Urinary bladder (tissue), 4 donors: ENCODE measurements at places on chromosomes 12 and 14. TPM values are rescaled to one million over a fixed set of nuclear protein-coding genes. Genes with fewer than 3 reads are reported as not detected.

DNA sequence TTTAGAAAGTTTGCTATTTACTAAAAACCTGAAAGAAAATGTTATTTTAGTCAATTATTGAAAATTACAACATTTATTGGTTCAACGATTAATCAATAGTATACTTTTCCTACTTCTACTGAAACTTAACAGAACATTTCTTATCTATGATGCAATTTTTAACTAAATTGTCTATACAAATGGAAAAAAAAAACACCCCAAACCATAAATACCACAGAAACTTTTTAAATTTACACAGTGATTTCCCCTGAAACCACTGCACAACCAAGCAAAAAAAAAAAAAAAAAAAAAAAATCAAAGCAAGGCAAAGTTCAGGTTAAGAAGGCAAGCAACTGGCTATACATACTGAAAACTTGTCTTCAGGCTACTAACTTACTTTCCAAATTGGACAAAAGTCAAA, 71.9 kb upstream of the POC1B start:
- no peak for DNase-seq

DNA sequence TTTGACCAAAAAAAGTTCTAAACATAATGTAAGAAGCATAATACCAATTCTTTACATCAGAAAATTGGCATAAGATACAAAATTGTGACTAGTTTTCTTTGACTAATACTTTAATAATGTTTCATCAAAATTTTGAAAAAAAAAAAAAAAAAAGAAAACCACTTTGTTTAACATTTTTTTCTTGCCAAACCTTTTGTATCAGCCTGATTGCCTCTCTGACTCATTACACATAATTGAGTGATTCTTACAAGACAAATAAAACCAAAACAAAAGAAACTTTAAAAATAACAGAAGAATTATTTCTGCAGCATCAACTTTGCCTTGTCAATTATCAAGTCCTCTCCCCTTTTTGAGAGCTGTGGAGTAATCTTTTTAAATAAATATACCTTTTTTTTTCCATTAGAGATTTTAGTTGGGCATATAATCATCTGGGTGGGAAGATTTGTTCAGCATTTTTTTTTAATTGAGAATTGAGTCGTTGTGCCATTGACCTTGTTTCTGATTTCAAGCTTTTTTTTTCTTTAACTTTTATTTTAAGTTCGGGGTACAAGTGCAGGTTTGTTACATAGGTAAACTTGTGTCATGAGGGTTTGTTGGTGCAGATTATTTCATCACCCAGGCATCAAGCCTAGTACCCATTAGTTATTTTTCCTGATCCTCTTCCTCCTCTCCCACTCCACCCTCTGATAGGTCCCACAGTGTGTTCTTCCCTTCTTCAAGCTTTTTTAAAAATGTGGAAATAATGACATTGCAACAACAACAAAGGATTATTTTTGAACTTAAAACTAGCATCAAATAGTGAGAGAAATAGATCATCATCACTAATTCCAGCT, 45.8 kb upstream of the HMGA2 start:
- DNase-seq = no peak

DNA sequence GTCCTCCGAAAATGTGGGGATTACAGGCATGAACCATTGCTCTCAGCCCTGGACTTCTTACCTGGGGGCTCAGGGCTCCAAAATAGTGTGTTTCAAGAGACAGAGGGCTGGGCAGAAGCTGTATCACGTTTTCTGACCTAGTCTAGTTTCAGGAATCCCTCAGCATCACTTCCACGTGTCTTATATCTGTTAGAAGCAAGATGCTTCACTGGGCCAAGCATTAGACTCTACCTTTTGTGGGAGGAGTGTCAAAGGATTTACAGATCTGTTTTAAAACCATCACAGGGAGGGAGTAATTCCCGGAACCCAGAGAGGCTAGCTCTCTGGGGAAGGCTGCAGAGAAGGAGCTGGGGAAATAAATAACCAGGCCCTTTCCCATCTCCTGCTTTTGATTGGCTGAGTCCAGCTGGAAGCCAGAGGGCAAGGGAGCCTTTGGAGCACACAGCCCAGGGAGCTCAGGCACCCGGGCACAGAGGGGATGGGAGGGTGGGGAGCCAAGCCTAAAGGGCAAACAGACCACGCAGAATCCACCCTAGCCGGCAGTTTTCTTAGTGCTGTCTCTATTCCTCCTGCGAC, 33.3 kb upstream of the ALDH2 start:
- DNase-seq = no peak

DNA sequence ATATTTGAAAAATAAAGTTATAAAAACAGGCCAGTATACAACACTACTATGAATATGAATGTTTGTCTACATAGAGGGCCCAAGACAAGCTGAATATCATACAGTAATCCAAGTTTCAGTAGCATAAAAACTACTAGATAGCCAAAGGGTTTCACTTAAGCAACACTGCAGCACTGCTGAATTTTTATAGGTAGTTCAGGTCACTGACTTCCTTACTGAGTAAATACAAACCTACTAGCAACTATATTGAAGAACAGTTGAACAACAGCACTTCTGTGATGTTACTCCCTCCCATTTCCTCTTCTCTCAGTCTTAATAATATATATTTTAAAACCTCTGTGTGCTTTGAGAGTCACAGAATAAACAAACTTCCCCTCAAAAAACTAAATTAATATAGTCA, 42.7 kb downstream of the GTF2A1 start:
- no peak for DNase-seq

- DNase-seq = no peak
These were observed 25.0 kb upstream of the APPL2 start for GRCh38 chr12:105261010-105261409.

DNA sequence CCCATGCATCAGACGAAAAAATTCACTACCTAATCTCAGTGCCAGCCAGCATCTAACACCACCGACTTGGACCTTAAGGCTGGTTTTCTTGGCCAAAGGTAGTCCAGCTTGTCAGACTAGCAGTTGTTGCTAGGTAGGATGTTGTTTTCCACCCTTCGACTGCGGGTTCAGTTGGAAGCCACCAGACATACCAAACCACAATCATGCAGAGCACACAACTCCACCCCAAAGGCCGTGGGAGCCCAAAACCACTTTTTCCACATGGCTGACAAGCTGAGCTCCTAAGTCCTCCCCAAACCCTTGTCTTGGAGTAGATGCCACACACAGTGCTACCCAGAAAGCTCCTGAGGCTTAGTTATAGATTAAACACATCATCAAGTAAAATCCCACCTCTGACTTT, 46.8 kb downstream of the LRIG3 start:
- no peak for DNase-seq

DNA sequence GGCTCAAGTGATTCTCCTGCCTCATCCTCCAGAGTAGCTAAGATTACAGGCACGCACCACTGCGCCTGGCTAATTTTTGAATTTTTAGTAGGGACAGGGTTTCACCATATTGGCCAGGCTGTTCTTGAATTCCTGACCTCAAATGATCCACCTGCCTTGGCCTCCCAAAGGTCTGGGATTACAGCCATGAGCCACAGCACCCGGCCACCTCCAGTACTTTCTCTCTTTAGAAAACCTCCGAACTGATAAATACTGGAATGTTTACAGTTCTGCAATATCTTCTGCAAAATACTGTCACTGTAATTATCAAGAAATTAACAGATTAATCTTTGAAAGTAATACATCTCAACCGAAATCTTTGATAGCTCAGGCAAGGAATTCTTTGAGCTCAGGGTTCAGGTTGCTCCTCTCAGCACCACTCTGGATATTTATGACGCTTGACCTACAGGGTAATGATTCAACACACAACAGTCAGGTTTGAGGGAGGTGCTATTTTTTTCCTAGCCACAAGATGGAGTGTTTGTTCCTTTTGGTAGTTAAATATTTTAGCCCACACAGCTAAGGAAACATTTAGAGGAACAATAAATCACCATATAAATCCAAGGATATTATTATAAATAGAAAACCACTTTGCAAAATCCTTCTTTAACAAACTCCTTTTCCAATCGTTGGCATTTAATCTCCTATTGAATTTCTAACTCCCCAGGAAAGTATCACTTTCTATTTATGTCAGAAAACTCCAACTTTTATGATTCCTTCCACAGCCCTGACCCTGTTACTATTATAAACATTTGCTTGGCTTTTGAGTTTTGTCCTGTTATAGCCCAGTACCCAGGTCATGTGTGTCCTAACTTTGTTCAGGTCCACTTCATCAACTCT, 48.6 kb upstream of the GTF2A1 start:
- DNase-seq = peak; percentile 37

DNA sequence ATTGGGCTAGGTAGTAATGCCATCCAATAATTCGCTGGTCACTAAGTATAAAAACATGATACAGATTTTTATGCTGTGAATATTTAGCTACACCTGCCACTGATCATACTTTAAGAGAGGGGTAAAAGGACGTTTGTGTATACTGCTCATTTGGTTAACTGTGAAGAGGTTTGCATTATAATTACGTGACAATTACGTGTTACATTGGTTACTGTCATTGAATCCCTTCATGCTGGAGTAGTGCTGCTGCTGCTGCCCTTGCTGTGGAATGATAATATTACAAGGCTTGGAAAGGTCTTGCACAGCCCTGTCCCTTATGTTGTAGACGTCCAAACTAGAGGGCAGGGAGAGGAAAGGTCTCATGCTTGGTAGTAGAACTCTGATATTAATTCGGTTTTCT, 312.2 kb upstream of the ATP2B1 start:
- DNase-seq = no peak

- DNase-seq = no peak
These were observed 72.8 kb upstream of the ABCD2 start for GRCh38 chr12:39692258-39692853.

DNA sequence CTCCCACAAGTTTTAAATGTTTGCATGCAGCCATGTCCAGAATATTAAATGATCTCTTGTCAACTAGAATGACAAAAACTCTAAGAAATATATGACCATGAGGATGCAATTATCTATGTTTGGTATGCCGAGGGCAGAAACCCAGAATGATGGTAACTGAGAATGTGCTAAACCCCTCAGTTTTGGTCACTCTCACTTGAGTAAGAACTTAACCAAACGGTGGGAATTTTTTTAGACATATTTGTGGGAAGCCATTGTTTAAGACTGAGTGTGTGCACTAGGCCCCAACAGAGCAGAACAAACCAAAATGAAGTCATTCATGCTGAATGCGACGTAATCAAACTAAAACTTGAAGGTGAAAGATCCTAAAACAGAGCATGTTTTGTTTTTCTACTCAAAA, 1927.9 kb upstream of the SEL1L start:
- no peak for DNase-seq

- peak; percentile 45 for DNase-seq
These were observed 70.1 kb downstream of the SYNE2 start for GRCh38 chr14:63922696-63923421.

DNA sequence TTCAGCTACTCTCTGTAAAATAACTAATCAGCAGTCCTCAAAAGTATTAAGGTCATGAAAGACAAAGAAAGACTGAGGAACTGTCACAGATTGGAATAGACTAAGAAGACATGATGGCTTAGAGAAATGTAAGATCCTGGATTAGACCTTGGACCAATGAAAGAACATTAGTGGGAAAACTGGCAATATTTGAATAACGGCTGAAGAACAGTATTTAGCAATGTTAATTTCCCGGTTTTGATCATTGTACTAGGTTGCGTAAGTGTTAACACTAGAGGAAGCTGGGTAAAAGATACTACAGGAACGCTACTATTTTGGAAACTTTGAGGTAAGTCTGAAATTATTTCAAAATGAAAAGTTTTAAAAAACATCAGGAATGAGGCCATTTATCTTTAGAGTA, 98.8 kb upstream of the RESF1 start:
- DNase-seq = no peak

- DNase-seq = no peak
These were observed 8.6 kb downstream of the PDE3A start for GRCh38 chr12:20376984-20377383.

DNA sequence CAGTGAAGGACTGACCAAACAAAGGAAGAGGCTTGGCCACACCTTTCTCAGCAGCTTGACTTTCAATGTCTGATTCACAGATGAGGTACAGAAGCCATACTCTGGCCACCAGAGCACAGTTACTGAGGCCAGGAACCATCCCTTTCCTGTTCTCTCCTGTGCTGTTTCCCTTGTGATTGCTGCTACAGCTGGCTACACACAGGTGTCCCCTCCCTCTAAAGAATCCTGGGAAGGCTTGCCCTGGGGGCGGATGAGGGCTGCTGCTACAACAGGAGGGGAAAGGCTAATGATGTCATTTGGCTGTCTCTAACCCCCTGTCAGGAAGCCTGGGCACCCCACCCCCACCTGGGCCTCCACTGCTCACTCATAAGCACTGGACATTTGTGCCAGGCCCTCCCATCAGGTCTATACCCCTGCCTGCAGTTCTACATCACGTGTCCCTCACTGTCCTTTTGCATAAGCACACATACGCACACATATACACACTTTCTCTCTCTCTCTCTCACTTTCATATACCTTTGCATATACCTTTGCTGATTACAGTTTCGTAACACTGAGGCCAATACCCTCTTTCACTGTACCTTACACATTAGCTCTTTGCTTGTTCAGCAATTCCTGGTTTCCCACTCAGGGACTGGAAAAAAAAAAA, 41.4 kb downstream of the PRPF40B start:
- DNase-seq = no peak

- no peak for DNase-seq
These were observed 112.5 kb upstream of the FLRT2 start for GRCh38 chr14:85417396-85417795.

- DNase-seq = no peak
These were observed 169.1 kb downstream of the TSPAN9 start for GRCh38 chr12:3246253-3246652.

GRCh38 chr14:64806862-64807495, 72.7 kb downstream of the SPTB start:
- no peak for DNase-seq

DNA sequence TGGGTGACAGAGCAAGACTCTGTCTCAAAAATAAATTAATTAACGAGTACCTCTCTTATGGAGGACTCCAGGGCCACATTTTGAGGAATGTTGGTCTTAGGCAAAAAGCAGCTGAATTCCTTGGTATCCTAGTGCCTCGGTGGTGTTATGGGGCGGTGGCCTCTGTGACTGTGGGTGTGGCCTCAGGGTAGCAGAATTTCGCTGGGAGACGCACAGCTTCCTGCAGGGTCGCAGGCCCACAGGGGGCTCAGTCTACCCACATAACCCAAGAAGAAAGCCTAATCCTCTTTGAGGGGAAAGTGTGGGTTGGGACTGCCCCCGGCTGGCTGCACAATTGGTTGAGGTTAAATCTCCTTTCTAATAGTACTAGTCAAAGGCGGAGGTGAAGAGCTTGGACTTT, 11.2 kb upstream of the SERPINA4 start:
- DNase-seq = no peak

GPR65 gene
- 2.5 TPM for total RNA-seq

ANG gene
- total RNA-seq = 7.8 TPM

ATG14 gene
- 24.7 TPM for total RNA-seq

RNF212B gene
- not detected for total RNA-seq

RIPK3 gene
- total RNA-seq = 4.4 TPM

PLBD1 gene
- 55.3 TPM for total RNA-seq

IL26 gene
- total RNA-seq = not detected

NKX2-1 gene
- total RNA-seq = not detected
